ENCODE measurements at places on chromosomes 6 and 20.

- DNase-seq = no peak
These were observed 131.2 kb upstream of the KCNG1 start for GRCh38 chr20:51153867-51154707.

- DNase-seq = no peak
These were observed 44.2 kb upstream of the ESR1 start for GRCh38 chr6:151763303-151763702.

DNA sequence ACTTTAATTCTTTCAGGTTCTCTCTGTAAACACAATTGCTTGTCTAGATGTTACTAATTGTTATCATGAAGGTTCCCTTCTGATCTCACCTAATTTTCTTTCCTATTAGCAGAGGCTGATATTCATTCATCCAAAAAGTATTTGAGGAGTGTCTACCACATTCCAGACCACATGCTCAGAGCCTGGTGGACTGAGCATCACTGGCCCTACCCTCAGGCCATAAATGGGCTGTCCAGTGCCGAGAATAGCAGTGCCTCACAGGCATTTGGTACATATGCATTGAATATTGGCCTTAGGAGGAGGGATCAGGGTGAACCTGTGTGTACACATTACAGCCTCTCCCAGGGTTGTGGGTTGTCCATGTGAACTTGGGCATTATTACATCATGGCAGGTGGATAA lies 40.4 kb upstream of the PRELID3B start:
- no peak for DNase-seq

DNA sequence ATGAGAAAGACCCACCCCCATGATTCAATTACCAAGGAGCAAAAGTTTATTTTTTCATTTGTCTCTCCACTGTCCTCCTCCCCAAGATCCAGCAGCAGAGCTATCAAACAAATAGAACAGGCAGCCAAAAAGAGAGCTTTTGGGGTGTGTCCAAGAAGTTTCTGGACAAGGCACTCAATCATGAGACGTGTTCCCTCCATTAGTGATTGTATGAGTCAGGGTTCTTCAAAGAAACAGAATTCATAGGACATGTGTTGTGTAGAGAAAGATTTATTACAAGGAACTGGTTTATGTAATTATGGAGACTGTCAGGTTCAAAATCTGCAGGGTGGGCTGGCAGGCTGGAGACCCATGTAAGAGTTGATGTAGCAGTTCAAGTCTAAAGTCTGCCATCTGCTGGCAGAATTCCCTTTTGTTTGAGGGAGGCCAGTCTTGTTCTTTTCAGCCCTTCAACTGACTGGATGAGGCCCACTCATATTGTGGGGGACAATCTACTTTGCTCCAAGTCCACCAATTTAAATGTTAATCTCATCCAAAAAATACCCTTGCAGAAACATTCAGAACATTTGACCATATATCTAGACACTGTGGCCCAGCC lies 248.1 kb upstream of the OPRM1 start:
- DNase-seq = no peak

GRCh38 chr6:163790266-163790840 lies 375.8 kb downstream of the QKI start:
- DNase-seq = no peak

GRCh38 chr6:42197555-42198362 lies 3.0 kb upstream of the GUCA1B start:
- DNase-seq = no peak
